A673 (cell line): ENCODE measurements at places on chromosomes 2 and 18.

- DNase-seq: no peak
Measured at GRCh38 chr2:112733871-112734270, 13.1 kb downstream of the NT5DC4 start.

DNA sequence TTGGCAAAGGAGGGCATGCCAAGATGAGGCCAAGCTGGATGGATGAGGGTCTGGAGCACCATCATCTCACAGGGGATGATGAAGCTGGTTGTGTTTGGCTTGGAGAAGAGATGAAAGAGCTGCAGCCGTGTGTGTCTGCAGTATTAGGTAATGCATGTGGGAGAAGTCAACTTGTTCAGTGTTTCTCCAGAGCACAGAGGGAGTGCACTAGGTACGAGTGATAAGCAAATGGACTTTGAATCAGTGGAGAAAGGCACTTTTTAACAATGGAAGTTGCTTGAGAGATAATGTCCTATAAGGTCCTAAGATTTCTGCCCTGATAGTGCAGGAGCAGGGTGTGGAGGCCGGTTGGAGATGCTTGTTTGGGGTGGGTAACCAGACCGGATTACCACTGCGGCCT, 36.0 kb downstream of the SLC14A2 start:
- DNase-seq: no peak

DNA sequence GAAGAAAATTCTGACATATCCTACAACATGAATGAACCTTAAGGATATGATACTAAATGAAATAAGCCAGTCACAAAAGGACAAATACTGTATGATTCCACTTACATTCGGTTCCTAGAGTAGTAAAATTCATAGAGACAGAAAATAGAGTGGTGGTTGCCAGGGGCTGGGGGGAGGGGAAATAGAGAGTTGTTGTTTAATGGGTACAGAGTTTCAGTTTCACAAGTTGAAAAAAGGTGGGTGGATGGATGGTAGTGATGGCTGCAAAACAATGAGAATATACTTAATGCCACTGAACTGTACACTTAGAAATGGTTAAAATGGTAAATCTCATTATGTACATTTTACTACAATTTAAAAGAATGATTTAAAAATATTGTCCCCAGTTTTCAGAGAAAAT, 53.3 kb upstream of the NFU1 start:
- no peak for DNase-seq

- no peak for DNase-seq
Measured at GRCh38 chr2:139439100-139439499, 658.9 kb upstream of the NXPH2 start.

DNA sequence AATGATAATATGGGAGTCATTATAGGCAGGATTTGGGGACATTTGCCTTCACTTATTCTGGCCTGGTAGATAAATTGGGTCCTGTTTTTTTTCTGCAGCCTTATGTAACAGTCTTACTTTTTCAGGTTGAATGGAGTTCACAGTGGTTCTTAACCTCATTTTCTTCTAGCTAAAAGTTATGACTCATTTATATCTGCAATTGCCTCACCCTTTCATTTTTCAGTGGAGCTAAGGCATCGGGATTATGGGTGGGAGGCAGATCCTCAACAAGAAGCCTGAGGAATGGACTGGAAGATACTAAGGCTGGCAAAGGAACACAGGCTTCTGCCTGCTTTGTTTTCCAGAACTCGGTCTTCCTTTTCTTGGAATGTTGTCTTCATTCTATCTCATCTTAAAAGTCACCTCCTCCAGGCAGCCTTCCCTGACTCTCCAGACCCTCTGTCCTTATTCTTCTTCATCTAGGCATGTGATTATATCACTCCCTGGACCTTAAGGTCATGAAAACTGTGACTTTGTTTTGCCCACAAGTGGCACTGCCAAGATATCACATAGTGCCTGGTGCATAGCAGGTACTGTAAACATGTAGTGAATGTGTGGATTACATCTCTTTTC, 41.0 kb upstream of the ACSL3 start:
- no peak for DNase-seq

GRCh38 chr18:57644540-57644939, 22.9 kb upstream of the NARS1 start:
- no peak for DNase-seq

GRCh38 chr2:65020943-65021528, 31.8 kb downstream of the SLC1A4 start:
- DNase-seq: no peak

DNA sequence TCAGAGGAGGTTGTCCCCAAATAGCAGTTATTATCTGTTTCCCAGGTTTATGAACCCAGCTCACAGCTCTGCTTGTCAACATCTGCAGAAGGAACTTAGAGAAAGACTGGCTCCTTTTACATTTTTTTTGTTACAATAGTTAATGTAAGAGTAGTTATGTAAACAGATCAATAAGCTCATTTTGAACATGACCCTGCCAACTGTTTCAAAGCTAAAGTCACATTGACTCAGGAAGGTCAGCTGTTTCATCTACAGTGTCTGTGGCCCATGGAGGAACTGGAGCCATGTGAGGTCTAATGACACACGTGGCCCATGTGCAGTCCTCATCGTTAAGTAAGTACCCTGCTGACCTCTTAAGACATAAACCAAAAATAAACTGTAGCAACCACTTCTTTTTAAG, 97.1 kb downstream of the SH3RF3 start:
- no peak for DNase-seq

DNA sequence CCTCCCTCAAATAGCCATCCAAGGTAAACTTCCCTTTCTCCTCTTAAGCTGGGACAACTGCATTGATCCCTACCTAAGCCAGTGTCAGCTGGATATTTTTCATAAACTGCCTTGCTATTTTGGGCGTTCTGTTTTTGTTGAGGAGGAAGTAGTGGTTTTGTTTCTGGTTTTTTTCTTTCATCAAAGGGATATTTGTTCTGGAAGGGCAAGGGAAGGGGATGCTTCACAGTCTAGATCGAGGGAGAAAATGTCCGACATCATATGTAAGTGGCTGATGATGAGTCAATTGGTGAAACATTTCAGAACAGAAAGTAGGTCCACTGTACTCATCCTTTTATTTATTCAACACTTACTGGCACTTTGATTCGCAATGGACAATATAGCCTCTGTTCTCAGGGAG, 31.0 kb downstream of the TANC1 start:
- no peak for DNase-seq

DNA sequence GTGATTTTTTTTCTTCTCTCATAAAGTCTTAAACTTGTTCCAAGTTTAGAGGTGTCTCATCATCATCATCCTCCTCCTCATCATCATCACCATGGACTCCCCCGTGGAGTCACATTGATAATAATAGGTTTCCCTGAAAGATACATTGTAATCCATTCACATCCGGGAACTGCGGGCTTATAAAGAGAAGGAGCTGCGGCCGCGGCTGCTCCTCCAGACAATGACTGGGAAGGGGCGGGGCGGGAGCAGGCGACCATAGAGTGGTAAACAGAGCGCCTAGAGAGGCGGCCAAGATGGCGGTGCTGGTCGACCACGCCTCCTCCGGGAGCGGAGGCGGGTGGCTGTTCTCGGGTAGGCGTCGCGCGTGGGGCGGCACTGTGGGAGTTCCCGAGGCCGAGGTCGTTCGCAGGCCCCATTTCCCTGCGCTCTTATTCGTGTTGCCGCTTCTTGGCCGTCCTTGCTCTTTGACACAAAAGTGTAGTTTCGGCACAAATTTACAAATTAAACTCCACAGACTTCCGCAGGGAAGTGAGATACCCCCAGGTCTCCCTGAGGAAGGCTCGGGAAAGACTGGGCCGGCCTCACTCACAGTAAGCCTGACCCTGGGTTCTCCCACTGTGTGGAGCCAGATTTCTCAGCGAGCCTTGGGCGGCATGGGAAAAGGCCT, 1.8 kb upstream of the TCF4 start:
- peak; percentile 97 for DNase-seq

DNA sequence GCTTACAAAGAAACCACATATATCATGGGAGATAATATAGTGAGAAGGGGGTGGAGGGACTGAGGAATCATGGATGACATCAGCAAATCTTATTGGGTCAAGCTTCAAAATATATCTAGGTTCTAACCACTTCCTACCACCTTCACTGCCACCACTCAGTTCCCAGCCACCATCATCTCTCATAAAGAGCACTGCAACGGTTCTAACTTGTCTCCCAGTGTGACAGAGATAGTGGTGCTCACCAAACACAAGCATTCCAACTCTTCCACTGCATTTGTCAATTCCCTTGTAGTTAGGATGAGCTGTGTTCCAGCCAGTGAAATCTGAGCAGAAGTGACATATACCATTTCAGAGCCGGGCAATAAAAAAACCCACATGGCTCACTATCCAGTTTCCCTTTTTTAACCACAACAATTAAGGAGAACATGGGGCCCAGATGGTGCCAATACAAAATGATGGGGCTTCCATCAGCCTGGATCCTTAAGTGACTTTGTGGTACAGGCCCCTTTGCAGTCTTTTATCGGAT, 318.1 kb downstream of the NBAS start:
- no peak for DNase-seq

DNA sequence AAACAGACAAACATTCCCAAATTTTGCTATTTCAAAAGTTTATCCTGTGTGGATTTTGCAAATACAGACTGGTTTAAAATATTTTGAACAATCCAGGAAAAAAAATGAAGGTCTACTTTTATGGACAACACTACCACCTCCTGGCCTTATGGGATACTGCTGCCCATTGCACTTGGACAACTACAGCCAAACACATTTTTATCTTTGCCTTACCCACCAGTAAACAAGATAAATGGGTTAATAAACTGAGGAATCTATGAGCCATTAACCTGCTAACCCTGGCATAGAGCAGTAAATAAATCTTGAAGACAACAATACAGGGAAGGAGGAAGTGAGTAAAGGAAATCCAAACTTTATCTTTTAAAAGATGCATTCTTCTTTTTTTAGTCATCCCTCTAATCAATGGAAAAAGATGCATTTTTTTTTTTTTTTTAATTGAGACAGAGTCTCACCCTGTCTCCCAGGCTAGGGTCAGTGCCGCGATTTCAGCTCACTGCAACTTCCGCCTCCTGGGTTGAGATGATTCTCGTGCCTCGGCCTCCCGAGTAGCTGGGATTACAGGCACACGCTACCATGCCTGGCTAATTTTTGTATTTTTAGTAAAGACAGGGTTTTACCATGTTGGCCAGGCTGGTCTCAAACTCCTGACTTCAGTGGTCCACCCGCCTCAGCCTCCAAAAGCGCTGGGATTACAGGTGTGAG, 2.1 kb upstream of the SPIRE1 start:
- DNase-seq: peak; percentile 77

- DNase-seq: peak; percentile 47
Measured at GRCh38 chr18:57925706-57926105, 118.3 kb upstream of the NEDD4L start.

- no peak for DNase-seq
Measured at GRCh38 chr2:196322973-196323810, 151.8 kb upstream of the STK17B start.

DNA sequence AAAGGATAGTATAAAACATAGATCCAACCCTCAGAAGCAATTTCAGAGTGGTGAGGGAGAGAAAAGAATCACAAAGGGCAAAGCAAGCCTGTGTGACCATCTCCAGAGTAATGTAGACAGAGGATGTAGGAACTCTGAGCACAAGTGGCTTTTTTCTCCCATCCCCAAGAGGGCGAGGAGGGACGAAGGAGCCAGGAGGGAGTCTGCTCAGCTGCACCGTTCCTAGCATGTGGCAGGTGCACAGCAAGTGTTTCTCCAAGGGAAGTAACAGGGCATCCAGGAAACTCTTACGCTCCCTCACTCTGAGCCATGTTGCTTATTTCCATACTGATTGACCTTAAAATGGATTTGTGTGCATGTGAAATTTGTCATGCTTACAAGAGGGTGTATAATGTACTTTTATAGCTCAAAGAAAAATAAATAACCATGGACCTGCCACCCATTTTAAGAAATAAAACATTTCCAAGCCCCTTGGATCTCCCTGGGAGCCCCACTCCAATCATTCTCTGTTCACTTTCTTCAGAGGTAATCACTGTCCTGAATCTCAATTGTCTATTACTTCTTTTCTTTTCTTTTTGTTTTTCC, 37.8 kb upstream of the SEC11C start:
- DNase-seq: peak; percentile 95

DNA sequence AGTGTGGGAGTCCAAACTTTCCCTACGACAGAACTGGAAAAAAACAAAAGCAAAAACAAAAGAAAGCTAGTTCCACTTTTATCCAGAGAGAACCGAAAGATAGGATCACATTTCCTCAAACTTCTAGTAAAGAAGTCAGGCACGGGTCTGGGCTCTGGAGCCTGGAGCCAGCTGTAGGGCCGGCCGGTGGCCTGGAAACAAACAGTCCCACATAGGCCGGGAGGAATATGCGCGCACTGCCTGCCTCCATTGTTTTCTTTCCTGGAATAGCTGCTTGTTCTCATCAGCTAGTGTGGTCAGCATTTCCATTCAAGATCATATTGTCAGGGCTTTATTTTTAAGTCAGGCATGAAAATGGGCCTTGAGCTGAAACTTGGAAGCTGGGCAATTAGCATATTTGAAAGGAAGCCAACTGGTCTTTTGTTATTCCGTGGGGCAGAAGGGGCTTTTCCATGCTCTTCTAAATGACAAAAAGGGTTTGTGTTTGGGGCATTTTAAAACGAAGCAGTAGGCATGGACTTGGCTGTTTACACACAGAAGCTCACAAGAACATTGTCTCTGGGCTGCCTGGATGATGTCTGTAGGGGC, 58.7 kb upstream of the RFX8 start:
- DNase-seq: peak; percentile 25

- DNase-seq: no peak
Measured at GRCh38 chr2:47810850-47811249, 27.9 kb downstream of the MSH6 start.

GRCh38 chr18:70377317-70377799, 88.5 kb downstream of the SOCS6 start:
- no peak for DNase-seq

- DNase-seq: peak; percentile 12
Measured at GRCh38 chr2:190318931-190319554, 583 bp downstream of the HIBCH start.

GRCh38 chr2:78779761-78780160, 245.7 kb upstream of the REG3G start:
- peak; percentile 49 for DNase-seq

- peak; percentile 71 for DNase-seq
Measured at GRCh38 chr18:48931680-48932461, 18.9 kb downstream of the SMAD7 start.

DNA sequence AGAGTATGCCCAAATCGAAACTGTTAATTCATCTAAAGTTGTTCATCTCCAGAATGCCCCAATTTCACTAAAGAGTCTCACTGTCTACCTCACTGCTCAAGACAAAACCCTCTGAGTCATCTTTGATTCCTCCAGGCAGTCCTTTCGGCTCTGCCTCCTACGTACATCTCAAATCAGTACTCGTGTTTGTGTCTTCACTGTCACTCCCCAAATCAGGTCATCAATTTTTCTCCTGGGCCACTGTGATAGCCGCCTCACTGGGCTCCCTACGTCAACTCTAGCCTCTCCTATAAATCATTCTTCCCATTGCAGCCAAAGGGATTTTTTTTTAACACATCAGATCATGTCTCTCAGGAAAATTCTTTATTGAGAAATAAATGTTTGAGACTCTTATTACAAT, 42.1 kb upstream of the TTC39C start:
- DNase-seq: no peak

DNA sequence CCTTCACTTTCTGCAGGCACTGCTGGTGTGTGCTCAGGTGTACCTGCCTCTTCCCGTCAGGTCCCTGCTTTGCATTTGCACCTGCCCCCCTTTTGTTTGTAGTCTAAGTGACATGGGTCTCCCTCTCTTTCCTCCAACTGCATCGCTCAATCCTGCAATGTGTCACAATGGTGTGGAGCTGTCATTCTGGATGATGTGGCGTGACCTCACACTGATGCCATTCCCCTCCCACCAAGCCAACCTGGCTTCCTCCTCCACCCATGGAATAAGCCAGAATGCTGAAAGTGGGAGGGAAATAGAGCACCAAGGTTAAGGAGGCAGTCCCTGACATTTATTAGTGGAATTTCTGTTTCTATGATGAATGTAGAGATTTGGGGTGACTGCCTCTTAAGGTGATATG, 156.7 kb downstream of the ZBTB7C start:
- DNase-seq: no peak
